ENCODE measurements at places on chromosomes 1 and 21. TPM values are rescaled to one million over a fixed set of nuclear protein-coding genes. Genes with fewer than 3 reads are reported as not detected.

DNA sequence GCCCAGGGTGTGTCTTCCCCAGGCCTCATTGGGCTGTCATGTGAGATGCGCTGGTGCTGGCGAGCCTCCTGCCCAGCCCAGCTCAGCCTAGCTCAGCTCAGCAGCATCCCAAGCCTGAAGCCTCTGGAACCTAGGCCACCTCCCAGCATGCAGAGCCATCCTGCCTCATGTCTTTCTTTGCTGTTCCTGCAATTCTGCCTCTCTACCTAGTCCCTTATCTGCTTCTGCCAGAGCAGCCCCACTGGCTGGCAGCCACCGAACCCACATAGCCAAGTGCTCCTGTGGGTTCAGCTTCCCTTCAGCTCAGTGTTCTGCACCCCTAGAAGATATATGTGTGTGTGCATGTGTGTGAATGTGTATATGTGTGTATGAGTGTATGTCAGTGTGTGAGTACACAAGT is 291.5 kb upstream of the VAMP3 start:
- no peak overlapping the region for H3K27ac ChIP-seq
- peaks cover 11% of the 10 kb centered on the region for H3K4me1 ChIP-seq
- no peak overlapping the region for H3K4me3 ChIP-seq
- peaks cover 2% of the 10 kb centered on the region for H3K27me3 ChIP-seq
- no peak for DNase-seq

- H3K27me3 ChIP-seq, result no peaks in the 10 kb centered on the region
- H3K36me3 ChIP-seq, result no peaks in the 10 kb centered on the region
- no peak for DNase-seq
- no peak overlapping the region for H3K27ac ChIP-seq
- no peak overlapping the region for H3K4me3 ChIP-seq
These were observed 30.8 kb downstream of the LRRC53 start for GRCh38 chr1:74481607-74482006.

DNA sequence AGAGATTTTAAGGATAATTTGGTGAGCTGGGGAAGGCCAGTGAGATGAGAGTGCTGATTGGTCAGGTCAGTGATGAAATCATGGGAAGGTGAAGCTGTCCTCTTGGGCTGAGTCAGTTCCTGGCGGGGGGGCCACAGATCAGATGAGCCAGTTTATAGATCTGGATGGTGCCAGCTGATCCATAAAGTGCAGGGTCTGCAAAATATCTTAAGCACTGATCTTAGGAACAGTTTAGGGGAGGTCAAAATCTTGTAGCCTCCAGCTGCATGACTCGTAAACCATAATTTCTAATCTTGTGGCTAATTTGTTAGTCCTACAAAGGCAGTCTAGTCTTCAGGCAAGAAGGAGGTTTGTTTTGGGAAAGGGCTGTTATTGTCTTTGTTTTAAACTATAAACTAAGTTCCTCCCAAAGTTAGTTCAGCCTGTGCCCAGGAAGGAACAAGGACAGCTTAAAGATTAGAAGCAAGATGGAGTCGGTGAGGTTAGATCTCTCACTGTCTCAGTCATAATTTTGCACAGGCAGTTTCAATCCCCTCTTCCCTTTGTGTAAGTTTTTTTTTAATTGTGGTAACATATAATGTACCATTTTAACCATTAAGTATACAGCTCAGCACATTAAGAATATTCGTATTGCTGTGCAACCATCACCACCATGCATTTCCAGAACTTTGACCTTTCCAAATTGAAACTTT is 39.4 kb downstream of the PTAFR start:
- no peak for DNase-seq
- no peak overlapping the region for H3K27ac ChIP-seq
- H3K4me1 ChIP-seq, result no peaks in the 10 kb centered on the region
- H3K4me3 ChIP-seq, result no peak overlapping the region

DNA sequence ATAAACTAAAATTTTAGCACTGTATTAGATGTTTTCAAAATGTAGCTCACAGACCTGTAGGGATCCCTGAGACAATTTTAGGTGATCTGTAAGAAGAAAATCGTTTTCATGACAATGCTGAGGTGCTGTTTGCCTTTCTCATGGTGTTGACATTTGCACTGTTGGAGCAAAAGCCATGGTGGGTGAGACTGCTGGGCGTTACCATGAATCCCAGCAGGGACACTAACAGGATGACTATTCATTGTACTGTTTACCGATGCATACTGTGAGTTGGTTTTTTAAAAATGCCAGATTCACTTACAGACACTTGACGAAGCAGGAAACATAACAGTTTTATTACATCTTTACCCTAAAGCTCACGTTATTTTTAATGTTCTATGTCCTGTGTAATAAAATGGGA is 468.5 kb downstream of the PCP4 start:
- no peak overlapping the region for H3K27ac ChIP-seq
- H3K27me3 ChIP-seq, result no peaks in the 10 kb centered on the region
- H3K4me3 ChIP-seq, result no peak overlapping the region
- no peak for DNase-seq

DNA sequence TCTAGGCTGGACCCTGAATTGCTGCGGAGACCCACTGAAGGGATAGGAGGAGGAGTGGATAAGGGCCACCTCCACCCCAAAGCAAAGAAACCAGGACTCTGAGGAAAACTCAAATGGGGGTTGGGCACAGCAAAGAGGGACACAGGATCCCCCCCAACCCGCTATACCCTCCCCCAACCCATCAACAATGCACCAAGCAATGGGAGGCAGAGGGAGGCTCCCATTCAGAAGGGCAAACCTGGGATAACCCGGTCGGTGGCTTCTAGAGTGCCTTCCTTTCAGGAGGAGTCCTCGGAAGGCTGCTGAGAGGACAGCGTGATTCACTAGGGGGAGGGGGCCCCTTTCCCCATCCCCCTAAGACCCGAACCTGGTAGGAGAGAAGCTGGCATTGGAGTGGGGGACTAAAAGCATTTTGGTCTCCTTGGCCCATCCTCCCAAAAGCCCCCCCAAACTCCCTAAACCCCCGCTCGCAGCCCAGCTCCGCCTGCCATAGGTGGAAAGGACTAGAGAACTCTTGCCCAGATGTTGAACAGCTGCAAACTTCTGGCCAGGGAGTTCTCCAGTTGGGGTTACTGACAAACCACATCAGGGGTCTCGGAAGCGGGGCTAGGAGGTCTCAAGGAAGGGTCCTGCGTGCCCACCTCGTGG is 1.3 kb downstream of the MEF2D start:
- DNase-seq, result peak; percentile 57
- H3K27ac ChIP-seq, result peak overlapping the region; percentile 100
- peaks cover 53% of the 10 kb centered on the region for H3K4me1 ChIP-seq

DNA sequence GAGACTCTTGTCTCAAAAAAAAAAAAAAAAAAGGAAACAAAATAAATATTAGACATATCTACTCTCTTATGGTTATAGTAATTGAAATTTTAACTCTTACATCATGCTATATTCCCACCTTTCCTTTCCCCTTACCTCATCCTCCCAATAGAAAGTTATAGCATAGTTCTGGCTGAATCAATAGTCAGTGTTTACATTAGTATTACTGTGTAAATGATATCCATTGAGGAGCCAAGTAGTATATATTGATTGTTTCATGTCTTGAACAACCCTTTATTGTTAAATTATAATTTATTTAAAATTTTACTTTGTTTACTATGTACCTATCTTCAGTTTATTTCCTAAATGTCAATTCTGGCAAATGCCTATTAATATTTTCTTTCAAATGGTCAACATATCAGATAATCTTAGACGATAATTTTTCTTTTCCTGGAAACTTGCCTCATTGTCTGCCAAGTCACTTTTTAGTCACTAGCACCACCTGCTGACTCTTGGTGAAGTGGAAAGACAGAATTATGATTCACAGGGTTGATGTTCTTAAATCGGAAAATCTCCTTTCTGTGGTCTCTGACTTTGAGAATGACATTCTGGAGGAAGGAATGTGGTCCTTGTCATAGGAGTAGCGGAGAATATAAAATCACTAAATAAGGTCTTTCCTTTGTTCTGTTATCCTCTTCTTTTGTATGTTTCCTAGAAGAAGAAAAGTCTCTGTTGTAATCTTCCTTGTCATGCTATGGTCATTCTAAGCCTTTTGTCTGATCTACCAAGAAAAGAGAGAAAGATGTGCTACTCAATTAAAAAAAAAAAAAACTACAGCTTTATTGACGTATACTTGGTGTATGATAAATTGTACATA is 8.6 kb downstream of the HJV start:
- DNase-seq, result peak; percentile 77
- H3K4me3 ChIP-seq, result no peak overlapping the region
- H3K4me1 ChIP-seq, result no peaks in the 10 kb centered on the region
- H3K27me3 ChIP-seq, result peaks cover 22% of the 10 kb centered on the region

DNA sequence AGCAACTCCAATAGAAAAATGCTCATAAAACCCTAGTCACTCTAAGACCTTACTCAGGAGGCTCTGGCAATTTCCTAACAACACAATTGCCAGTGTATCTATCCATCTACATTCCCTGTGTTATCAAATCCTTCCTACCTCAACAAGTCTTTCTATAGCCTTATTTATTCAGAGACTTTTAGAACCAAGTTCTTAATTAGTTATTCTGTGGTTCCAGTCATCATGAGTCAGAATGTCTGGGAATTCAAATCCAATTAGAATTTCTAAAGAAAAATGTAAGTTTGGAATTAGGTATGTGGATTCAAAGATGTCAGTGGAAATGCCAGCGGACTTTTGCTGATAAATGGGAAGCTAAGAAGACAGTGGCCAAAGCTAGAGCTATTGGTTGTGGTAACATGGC is 302.6 kb upstream of the C1orf87 start:
- H3K4me1 ChIP-seq, result no peaks in the 10 kb centered on the region
- DNase-seq, result no peak
- H3K4me3 ChIP-seq, result no peak overlapping the region
- H3K36me3 ChIP-seq, result no peaks in the 10 kb centered on the region

GRCh38 chr1:171252482-171252881 is 4.2 kb downstream of the FMO1 start:
- DNase-seq, result no peak
- no peaks in the 10 kb centered on the region for H3K36me3 ChIP-seq
- H3K27ac ChIP-seq, result no peak overlapping the region

GRCh38 chr21:37744551-37744950 is 171.7 kb downstream of the KCNJ6 start:
- no peaks in the 10 kb centered on the region for H3K36me3 ChIP-seq
- H3K27ac ChIP-seq, result no peak overlapping the region
- no peaks in the 10 kb centered on the region for H3K27me3 ChIP-seq
- H3K4me3 ChIP-seq, result no peak overlapping the region
- DNase-seq, result no peak

DNA sequence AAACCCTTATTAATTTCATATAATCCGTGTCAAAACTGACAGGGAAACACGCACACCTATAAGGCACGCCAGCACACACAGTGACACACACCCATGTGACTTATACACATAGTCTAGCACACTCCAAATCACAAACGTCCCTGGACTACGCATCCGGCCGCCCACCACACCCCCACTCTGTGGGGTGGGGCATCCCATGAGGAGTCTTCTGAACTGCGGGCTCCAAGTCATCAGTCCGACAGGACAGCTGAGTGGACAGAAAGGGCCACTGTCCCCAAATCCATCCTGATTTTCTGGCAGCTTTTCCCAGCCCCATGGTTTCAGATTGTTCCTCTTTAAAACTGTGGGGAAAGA is 829 bp downstream of the PEA15 start:
- peak; percentile 63 for DNase-seq
- H3K27me3 ChIP-seq, result no peaks in the 10 kb centered on the region
- peaks cover 21% of the 10 kb centered on the region for H3K4me1 ChIP-seq
- no peaks in the 10 kb centered on the region for H3K36me3 ChIP-seq

GRCh38 chr1:21864730-21865129 is 52.7 kb downstream of the LDLRAD2 start:
- no peak for DNase-seq
- no peak overlapping the region for H3K4me3 ChIP-seq
- no peaks in the 10 kb centered on the region for H3K27me3 ChIP-seq
- H3K4me1 ChIP-seq, result no peaks in the 10 kb centered on the region

GRCh38 chr1:70441392-70442035 is 30.4 kb downstream of the CTH start:
- no peaks in the 10 kb centered on the region for H3K27me3 ChIP-seq
- H3K4me3 ChIP-seq, result no peak overlapping the region
- H3K27ac ChIP-seq, result no peak overlapping the region

DNA sequence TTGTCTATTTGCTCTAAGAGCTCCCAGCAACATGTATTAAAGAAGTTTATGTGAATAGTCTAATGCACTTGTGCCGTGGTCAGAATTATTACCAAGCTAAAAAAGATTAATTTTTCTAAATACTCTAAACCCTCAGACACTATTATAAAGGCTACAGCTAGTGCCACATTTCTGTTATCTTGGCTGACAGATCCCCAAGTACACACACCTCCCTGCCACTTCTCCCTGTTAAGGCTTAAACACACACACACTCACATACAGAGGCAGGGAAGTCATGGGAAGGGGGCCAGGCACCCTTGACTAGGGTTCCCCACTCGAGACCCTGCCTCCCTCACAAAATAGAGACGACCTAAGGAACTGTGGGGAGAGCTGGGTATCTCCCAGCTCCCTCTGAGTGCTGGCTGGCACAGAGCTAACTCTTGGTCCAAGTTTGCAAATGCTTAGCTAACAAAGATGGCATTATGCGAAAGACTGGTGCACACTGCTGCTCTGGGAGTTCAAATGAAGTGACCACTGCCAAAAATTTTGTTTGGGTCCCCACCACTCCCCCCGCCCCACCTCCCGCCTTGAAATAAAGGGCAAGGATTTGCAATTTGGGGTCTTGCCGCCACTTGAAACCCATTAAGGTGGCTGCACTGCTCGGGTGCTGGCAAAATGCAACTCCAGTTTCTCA is 9.8 kb downstream of the SSBP3 start:
- no peak overlapping the region for H3K4me3 ChIP-seq
- H3K36me3 ChIP-seq, result no peaks in the 10 kb centered on the region
- H3K27ac ChIP-seq, result peak overlapping the region; percentile 40
- H3K27me3 ChIP-seq, result no peaks in the 10 kb centered on the region

DNA sequence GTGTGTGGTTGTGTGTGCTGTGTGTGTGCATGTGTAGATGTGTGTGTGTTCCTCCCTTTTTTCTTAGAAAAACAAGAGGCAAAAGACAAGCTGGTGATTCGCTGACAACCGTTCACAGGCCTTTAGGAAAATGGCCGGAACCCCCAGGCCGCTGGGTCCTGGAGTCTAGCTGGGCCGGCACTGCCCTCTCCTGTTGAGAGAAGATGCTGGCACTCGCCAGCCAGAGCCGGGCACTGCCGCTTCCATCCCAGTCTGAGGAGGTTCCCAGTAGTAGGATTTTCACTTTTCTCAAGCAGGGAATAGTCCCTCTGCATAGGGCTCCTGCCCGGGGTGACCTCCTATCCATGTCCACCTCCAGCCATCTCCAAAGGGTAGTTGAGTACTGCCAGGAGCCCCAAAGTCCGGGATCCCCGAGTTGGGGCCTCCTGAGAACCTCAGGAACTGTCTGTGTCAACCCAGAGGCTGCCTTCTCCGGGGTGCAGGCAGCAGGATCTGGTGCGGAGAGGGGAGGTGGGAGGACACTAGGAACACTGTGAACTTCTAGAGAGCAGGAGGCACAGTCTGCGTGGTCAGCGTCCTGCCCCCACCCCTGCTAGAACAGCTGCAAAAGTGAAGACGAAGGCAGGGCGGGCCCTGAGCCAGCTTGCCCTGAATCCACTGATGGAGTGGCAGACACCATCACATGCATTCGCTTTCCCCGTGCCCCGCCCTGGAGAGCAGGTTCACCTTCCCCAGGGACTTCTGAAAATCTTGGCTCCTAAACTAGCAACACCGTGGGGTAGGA is 44.1 kb upstream of the ARHGEF16 start:
- H3K27ac ChIP-seq, result no peak overlapping the region
- no peaks in the 10 kb centered on the region for H3K4me1 ChIP-seq
- no peaks in the 10 kb centered on the region for H3K36me3 ChIP-seq
- H3K27me3 ChIP-seq, result no peaks in the 10 kb centered on the region

The NTRK1 gene
- not detected for total RNA-seq

The CITED4 gene
- 6.8 TPM for total RNA-seq

The SAMD11 gene
- total RNA-seq, result 10.2 TPM

The CPT2 gene
- 29.3 TPM for total RNA-seq

The DDAH1 gene
- total RNA-seq, result 49.8 TPM

The SERPINC1 gene
- 125 TPM for total RNA-seq

The LAD1 gene
- total RNA-seq, result 64.2 TPM

All from hepatocyte (in vitro differentiated cells).